GF-D8 (cell line): ENCODE measurements at places on chromosomes 4 and X.

DNA sequence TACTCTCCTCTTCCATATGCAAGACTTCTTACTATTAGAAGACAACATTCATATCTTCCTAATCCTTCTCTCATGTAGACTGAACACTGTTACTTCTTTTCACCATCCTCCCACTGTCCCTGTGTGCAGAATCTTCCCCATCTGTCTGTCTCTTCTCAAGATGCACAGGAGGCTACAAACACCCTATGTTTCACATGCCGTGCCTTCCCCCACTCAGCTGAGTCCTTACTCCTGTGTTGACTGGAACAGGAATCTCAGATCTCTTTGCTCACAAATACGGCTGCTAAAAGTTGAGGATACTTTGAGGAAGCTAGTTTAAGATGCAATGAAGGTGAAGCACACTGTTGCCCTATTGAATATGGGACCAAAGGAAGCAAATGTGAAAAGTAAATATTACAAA is 168.5 kb upstream of the GPC4 start:
- no peak for DNase-seq

- DNase-seq, result no peak
Observed at GRCh38 chr4:147944670-147945260, 212.9 kb downstream of the ARHGAP10 start.

DNA sequence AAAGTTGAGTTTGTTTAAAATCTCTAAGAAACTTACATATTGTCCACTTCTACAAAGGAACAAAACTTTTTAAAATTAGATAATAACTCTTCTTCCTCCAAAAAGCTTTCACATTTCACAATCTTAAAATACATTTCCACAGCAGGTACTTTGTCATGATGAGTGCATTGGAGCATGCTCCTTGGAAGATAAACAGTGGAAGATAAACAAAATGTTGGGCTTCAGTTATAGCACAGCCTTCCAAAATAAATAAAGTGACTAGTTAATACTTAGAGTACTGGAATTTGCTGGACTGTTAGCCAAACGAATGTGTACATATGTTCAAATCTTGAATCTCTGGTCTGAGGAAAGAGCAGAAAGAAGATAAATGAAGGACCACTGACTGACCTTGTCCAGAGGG is 54.9 kb upstream of the PDE5A start:
- no peak for DNase-seq

DNA sequence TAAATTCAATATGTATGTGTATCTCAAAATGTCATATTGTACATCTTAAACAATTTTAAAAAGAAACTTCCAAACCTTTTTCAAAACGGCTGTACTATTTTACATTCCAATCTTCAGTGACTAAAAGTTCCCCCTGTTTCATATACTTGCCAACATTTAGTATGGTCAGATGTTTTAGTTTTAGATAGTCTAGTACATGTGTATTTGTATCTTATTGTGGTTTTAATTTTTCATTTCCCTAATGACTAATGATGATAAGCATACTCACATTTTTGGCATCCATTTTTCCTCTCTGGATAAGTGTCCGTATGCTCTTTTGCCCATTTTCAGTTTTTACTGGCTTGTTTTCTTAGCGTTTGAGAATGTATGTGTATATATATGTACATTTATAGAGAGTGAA is 212.2 kb upstream of the MAGEB18 start:
- DNase-seq, result no peak

DNA sequence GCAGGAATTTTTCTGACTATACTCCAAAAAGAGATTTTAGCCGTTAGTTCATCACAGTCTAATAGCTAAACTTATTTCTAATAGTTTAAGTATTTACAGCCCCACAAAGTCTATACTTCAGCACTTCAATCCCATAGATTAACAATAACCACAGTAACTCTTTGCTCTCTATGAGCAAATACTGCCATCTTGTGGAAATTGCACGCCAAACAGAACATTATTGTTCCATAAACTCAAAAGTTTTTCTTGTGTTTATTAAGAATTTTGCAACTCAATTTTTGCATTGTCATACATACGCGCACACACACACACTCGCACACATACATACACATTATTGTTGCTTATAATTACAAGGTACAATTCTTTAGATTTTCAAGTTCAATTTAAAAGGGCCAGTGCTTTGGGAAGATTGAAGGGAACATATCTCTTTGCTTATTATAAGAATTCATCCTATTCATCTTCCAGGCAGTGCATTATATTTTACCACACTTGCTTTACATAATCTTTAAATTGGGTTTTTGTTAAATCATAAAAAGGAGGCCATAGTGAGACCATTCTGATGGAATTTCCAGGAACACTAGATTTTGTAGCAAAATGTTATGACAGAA is 63.8 kb upstream of the ATOH1 start:
- no peak for DNase-seq

GRCh38 chrX:117455787-117456186 is 660.8 kb downstream of the KLHL13 start:
- DNase-seq, result no peak

GRCh38 chrX:68833855-68834331 is 5.1 kb downstream of the EFNB1 start:
- no peak for DNase-seq

- no peak for DNase-seq
Observed at GRCh38 chr4:61614231-61614630, 414.1 kb downstream of the ADGRL3 start.

DNA sequence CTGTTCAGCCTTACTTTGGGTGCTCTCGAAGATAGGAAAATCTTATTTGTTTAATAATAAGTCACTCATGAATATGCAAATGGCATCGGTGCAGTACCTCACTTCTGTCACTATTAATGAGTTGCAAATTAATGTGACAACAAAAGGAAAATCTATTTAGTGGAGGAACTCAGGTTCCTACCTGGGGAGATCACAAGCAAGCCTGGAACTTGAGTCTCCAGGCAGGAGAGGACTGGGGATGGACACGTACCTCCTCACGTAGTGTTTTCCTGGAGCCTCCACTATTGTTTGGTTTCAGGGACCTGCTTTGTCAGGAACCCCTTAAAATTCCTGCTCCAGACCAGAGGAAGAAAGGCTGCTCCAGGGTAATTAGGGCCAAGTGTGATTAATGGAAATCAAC is 82.1 kb downstream of the BCOR start:
- no peak for DNase-seq

DNA sequence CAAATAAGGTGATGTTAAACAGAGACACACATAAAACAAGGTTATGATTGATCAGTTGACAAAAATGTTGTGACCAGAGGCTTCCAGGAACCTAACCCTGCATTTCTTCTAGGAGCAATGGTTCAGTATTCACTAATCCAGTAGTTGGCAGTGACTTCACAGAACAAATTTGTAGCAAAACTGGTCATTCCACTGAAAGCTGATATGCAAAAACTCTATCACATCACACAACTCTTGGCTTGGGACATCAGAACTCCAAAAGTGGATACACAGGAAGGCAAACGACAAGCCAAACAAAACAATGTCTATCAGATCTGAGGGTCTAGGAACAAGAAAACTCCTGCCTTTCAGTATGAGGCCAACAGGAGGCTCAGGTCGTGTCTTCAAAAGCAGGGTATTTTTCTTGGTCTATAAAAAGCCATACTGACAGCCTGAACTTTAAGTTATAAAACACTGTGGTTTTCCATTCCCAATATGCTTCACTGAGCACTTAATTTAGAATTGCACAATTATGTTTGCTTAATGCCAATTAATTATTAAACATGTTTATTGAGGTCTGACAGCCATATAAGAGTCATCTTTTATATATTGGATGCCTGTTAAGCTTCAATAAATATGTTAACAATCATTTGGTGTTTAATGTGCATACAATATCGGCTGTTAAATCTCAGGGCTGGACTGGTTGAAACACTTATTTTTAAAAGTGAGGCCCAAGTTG is 45.6 kb downstream of the SOD3 start:
- DNase-seq, result no peak

DNA sequence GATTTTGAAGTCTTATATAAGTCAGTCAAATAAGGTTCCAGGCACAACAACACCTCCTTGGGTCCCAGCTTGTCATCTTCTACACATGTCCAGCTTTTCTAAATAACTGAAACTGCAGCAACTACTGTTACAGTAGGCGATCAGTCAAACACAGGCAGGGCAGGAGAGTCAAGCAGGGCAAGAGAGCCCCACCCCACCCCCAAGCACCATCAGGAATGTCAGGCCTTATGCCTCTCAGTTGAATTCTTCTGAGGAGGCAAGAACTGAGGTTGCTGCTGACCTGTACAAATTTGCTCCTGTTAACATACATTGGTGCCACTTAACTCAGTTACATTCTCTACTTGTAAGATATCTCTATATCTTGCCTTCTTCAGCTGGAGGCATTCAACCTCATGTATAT is 608.8 kb upstream of the PCDH10 start:
- no peak for DNase-seq

GRCh38 chr4:26384380-26385057 is 63.7 kb downstream of the RBPJ start:
- no peak for DNase-seq

DNA sequence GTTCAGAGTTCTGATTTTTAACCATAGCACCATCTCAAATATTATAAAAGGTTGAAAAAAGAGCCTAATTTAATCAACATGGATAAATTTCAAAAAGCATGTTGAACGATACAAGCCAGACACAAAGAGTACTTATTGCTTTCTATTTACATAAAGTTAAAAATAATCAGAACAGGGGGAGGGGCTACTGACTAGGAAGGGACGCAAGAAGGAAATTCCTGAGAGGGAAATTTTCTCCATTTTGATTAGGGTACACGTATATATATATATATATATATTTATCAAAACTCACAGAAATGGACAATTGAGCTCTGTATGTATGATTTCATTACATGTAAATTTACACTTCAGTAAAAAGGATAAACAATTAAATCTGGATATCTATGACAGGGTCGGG is 482 bp upstream of the MBTPS2 start:
- DNase-seq, result no peak

DNA sequence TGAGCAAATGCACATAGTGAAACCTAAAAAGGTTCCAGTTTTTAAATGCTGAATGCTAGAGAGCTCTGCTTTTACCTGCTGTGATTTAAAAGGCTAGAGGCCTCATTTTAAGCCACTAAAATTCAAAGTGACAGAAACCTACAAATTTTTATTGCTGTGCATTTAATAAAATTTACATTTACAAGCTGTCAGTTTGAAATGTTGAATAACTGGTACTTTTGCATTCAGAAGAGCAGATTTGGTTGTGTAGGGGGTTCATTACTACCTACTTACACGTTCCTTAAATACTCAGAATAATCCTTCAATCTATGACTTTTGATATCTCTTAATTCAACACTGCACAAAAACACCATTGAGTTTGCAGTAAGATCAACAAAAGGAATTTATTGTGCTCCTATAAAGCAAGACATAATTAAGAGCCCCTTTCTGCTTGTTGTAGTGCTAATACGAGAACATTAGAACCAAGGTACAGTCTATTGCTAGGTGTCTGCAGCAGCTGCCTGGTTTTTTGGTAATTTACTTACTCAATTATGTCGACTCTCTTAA is 27.9 kb downstream of the NKX3-2 start:
- no peak for DNase-seq

- DNase-seq, result no peak
Observed at GRCh38 chr4:29536745-29537144, 1183.4 kb upstream of the PCDH7 start.
